ENCODE measurements at places on chromosomes 4 and X.
A peak's percentile ranks its signal among the peaks of the same experiment; 100 is the strongest.

- no peak for DNase-seq
Measured at GRCh38 chr4:158411269-158411668, 110.4 kb upstream of the RXFP1 start.

- no peak for DNase-seq
Measured at GRCh38 chr4:125277790-125278189, 37.0 kb upstream of the FAT4 start.

DNA sequence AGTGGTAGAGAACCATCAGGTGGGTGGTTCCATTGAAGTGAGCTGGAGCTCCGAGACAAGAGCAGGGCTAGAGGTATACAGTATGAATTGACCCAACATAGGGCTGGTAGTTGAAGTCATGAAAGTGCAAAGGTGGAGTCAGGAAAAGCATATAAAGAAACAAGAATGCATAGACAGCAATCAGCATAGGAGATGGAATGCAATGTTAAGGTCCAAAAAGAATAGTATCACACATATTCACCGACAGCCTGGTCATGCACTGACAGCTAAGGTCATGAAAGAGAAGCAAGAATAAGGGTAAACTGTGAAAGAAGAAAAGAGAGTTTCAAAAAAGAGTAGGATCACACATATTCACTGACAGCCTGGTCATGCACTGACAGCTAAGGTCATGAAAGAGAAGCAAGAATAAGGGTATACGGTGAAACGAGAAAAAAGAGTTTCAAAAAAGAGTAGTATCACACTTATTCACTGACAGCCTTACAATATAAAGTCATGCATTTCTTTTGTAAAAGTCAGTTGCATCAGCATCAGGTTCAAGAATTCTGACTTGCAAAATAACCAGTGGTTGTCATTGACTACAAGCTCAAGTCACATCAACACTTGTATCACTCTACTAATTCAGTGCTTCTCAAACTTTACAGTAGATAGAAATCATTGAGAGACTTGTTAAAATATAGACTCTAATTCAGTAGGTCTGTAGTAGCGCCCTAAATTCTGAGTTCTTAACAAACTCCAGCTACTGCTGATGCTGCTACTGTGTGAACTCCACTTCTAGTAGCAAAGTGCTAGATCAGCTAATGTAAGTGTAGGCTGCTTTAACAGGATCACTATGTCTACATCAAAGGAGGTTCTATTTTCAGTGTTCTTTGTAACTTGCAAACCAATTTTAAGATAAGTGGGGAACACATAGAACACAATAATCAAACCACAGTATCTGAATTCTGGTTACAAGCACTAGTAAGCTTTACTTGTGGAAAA is 221.9 kb downstream of the PDGFC start:
- no peak for DNase-seq

DNA sequence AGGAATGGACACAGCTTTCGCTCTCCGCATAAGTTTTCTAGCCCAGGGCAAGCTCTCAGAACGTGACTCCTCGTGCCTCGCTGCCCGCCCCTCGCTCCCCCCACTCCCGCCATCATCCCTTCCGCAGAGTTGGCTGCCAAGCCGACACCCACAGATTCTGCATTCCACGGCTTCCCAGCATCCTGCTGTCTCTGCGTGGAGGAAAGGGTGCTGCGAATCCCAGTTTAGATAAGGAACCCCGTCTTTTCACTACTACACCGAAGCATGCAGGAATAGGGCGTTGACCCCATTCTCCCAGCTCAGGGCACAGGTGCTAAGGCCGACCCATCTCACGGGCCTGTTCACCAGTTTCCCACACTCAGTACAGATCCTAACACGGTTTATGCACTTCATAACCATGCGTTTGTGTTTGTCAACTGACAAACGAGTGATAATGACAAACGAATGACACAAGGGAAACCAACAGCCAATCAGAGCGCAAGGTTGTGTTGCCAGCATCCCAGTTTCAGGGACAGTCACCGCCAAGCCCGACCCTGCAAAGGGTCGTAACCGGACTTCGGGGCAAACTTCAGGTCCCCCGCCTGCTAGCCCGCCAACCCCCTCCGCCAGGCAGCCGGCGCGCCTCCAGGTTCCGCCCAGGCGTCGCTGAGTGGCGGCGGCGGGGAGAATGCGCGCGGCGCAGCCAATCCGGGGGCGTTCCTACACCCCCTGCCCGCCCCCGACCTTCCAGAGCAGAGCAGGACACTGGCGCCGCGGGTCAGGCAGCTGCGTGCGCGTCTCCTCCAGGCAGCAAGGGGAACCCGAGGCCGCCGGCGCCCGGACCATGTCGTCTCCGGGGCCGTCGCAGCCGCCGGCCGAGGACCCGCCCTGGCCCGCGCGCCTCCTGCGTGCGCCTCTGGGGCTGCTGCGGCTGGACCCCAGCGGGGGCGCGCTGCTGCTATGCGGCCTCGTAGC is at the start of gene CYP2U1:
Gene CYP2U1, plus strand, starts transcription at position 729 of the 954 bp plus-strand sequence. Its CDS starts 95 bp downstream, at position 824.
- no peak for DNase-seq

- DNase-seq: no peak
Measured at GRCh38 chrX:94655180-94655579, 981.2 kb downstream of the FAM133A start.

- no peak for DNase-seq
Measured at GRCh38 chr4:166386491-166387360, 513.7 kb downstream of the TLL1 start.

DNA sequence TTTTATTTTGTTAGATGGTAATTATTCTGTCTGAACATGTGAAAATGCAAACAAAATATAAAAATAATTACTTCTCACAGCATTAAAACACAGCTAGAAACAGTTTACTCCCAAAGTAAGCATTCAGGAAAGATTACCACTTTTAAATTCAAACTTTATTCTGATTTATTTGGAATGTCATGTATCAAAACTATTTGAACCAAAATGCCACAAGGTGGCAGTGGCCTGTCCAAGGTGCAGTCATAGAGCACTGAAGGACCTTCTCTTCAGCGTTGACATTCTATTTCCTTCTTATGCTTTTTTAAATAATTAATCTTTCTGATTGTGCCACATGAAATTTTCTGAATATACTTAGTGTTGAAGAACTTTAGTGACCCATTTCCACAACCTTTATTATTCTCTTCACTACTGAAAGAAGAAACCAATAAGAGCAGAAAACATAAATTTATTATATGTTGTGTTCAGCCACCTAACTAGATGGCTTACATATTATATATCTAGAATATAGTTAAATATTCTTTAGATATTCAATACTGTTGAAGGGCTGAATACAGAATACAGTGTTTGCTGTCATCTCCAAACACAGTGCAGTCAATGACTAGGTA is 283.6 kb downstream of the CFAP299 start:
- no peak for DNase-seq

GRCh38 chr4:122541996-122542395 is 78.9 kb downstream of the IL21 start:
- no peak for DNase-seq

DNA sequence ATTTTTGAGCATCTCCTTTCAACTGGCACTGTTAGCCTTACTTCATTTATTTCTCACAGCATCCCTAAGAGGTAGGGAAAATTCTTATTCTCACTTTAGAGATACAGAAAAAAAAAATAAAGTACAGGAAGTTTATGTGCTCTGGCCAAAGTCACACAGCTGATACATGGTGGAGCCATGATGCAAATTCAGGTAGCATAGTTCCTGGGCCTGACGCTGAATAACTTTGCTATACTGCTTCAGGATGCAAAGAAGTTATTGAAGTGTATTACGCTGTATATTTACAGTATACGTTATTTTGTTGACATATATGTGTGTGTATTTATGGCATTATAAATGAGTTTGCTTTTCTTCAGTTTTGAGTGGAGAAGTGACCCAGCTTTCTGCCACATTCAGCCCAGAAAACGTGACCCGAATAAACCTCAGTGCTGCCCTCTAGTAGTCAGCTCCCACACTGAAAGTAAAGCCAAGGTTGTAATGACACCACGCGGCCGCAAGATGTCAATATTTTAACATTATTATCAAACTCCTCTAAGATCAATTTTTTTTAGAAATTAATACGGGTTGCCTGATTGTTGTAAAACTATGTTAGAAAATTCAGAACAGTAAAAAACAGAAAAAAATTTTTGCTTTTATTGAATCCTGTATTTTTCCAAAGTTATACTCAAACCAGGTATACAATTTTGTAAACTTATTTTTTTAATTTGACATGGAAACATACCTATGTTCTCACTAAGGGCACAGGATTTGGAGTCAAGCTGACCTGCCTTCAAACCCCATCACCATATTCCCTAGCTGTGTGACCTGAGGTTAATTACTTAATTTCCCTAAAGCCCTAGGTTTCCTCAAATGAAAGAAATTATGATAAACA is 3.8 kb upstream of the GUCY2F start:
- peak; percentile 31 for DNase-seq

- DNase-seq: no peak
Measured at GRCh38 chr4:164204434-164204833, 549.5 kb upstream of the SMIM31 start.

DNA sequence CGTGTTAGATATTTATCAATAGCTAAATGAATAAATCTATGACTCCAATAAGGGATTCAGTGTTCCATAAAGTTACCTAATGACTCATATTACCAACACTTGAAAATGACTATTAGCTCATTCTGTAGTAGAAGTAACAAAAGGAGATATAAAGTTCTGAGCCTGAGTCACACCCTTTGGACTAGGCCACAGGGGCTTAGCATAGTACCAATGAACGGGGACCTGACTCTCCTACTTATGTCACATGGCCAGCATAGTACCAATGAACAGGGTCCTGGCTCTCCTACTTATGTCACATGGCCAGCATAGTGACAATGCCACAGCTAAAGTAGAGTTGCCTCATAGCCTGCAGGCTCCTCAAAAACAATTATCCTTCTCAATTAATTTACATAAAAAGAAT is 43.7 kb downstream of the MAGEB16 start:
- no peak for DNase-seq

- no peak for DNase-seq
Measured at GRCh38 chr4:97498875-97499274, 644.4 kb downstream of the STPG2 start.

GRCh38 chr4:76950956-76951671 is 1.6 kb downstream of the SEPTIN11 start:
- DNase-seq: no peak

DNA sequence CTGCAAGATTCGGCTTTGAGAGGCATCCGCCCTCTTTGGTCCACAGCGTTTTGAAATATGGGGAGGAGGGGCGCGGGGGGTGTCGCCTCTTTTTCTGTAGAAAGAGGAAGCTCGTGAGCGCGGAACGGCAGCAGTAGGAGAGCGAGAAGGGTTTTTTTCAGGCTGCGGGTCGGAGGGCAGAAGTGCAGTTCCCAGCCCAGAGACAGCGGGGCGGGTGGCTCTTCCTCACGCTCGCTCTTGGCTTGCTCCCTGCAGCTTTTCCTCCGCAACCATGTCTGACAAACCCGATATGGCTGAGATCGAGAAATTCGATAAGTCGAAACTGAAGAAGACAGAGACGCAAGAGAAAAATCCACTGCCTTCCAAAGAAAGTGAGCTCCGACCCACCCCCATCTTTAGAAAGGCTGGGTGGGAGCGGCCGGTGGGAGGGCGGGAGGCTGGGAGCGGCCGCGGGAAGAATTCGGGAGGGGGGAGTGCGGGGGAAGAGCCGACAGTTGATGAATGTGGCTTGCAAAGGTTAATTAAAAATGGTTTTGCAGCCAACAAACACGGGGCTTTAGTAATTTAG is 1.2 kb downstream of the TMSB4X start:
- DNase-seq: no peak

All from AG09309 (cell line).